ENCODE measurements at places on chromosomes 13 and 19.

DNA sequence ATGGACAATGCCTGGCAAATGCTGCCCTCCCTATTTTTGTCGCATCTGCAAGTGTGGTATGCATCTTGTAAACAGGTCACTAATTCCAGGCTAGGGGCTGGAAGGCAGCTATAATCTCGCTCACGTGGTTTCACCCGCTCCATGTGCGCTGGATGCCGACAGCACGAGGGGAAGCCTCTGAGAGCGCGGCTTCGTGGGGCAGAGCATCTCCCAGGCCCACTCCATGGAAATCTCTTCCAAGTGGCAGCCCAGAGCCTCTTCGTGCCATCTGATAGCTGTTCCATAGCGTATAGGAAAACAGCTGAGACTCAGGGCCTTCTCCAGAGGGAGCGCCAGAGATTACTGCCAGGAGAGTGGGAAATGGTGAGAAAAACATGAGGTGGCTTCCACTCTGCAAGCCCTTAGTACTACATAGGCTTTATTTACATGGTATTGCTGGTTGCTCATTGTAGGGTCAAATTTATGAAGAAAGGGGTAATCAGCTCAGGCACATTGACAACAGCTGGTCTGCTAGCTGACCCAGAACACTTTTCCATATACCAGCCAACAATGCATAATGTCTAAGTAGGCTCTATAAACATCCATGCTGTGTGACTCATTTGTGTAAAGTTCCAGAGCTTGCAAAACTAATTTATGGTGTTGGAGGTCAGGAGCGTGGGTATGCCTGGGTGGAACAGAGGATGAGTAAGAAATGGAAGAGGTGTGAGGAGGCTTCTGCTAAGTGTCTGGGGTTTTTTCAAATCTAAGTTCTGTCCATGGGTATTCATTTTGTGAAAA is 165.2 kb downstream of the SHISA2 start:
- DNase-seq: peak; percentile 34

- DNase-seq: peak; percentile 26
Observed at GRCh38 chr19:46081928-46082727, 41.3 kb upstream of the IGFL4 start.

GRCh38 chr13:110138700-110139036 is 168.3 kb downstream of the COL4A1 start:
- no peak for DNase-seq

GRCh38 chr13:45297456-45298205 is 43.4 kb downstream of the TPT1 start:
- DNase-seq: peak; percentile 34

- DNase-seq: no peak
Observed at GRCh38 chr13:113882716-113883115, 18.8 kb upstream of the GAS6 start.

- DNase-seq: no peak
Observed at GRCh38 chr13:102873653-102874052, 27.8 kb downstream of the ERCC5 start.

DNA sequence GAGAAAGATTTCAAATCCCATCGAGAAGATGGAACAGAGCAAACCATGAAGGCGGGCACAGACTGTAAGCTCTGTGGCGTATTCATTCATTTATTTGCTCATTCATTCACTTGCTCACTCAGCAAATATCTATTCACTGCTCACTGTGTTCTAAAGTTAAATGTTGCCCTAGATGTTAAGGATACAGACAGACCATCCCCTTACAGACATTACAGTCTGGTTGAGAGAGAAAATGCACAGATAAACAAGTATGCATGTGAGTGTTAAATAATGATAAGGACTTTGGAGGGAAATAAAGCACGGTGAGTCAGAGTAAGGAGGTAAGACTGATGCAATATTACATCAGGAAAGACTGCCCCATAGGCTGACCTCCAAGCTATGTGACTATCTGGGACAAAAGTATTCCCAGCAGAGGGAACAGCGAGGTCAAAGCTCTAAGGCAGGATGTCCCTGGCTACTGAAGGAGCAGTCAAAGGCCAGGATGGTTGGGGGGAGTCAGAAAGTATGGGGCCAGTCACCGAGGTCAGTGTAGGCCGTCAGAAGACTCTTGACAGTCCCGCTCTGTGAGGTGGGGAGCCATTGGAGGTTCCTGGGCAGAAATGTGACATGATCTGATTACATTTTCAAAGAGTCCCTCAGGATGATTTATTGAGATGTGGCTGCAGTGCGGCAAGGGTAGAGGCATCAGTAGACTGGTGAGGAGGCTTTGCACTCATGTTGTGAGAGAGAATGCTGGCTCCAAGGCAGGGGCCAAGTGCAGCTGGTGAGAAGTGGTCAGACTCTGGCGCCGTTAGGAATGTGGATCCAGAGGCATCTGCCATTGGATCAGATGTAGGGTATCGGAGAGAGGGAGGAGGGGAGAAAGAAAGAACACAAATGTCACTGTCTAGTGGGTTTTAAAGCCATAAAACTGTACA is 37.9 kb downstream of the MBNL2 start:
- no peak for DNase-seq

DNA sequence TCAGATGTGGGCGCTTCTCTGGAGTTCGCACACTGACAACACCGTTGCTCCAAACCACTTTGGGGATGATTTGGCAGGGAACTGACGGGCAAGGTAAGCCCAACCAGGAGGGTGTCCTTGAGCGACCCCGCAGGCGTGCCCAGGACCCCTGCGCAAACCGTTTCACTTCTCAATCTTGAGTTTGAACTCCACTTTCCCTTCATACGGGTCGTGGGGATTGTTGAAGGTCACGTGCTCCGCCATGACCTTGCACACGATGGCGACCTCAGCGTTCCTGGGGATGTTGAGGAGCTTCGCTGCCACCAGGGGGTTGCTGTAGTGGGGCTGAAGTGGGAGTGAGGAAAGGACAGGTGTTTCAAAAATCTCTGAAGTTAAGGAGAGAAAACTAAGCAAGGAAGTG is 8.8 kb downstream of the ATP4B start:
- DNase-seq: no peak

- DNase-seq: no peak
Observed at GRCh38 chr13:31528176-31528575, 211.2 kb upstream of the RXFP2 start.

- DNase-seq: no peak
Observed at GRCh38 chr19:49858088-49858985, 7.4 kb downstream of the PTOV1 start.

DNA sequence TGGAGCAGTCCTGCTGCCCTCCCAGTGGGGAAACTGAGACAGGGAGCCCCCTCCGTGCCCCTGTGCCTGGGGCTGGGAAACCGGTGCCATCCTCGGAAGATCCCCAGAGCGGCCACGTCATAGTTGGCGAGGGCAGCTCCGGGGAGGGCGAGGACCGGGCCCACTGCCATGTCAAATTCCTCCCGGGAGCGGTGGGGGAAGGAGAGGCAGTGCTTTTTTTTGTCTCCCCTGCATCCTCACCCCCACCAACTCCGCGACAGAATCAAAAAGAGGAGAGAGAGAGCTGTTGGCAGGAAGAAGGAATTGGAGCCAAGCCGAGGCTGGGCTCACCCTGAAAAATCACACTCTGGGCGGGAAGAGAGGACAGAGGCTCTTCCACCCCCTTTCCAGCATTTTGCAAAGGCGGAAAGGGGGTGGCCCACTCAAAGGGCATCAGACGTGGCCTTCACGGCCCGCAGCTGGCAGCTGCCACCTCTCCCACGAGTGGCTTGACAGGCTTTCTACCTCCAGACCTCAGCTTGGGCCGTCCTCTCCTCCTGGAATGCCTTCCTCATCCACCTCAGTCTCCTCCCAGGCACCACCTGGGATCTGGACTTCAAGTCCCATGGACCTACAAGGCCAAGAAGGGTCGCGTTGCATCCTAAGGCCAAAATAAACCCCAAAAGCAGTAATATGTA is 19.6 kb upstream of the NFIC start:
- DNase-seq: no peak

DNA sequence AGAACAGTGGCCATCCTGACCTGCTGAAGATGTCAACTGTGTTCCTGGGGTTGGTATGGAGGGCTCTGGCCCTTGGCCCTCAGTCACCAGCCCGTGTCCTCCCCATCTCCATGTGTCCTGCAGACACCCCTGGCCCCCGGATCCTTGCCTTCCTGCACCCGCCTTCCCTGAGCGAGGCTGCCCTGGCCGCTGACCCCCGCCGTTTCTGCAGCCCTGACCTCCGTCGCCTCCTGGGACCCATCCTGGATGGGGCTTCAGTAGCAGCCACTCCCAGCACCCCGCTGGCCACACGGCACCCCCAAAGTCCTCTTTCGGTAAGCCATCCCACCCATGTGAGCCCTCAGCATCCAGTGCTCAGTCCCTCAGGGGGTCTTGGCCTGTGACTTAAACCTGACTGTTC is 24.8 kb downstream of the HIF3A start:
- no peak for DNase-seq

DNA sequence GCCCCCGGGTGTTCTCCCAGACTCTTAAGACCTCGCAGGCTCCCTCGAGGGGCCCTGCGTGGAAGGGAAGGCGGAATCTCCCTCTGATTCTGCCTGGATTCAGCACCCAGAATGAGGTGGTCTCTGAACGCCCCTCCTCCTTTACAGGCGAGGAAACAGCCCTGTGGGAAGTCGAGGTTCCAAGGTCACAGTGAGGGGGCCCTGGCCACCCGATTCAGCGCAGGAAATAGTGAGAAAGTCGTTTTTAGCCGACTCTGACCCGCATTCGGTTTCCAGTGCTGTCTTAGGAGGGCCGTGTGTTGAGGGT is 1.1 kb downstream of the BSG start:
- no peak for DNase-seq

- DNase-seq: no peak
Observed at GRCh38 chr13:48199404-48199946, 33.5 kb upstream of the ITM2B start.

- DNase-seq: no peak
Observed at GRCh38 chr13:74017301-74018061, 116.7 kb downstream of the KLF12 start.

- no peak for DNase-seq
Observed at GRCh38 chr13:80524447-80525215, 183.7 kb upstream of the SPRY2 start.

DNA sequence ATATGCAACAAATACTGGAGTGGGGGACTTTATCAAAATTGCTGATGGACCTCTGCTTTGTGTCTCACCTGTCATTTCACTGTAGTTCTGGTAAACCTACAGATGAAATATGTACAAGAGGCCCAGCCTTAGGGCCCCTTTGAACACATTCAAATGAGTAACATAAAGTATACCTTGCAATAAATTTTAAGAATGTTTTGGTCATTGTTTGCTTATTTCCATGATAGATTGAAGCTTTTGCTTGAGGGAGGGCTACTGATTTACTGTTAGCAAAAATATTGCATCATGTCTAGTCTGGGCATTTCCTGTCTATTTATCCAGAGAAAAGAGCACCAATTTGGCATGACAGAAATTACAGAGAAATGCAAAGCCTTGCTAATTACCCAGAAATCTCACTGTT is 705.5 kb upstream of the PCDH9 start:
- DNase-seq: no peak

GRCh38 chr13:40534456-40534855 is 132.0 kb downstream of the FOXO1 start:
- no peak for DNase-seq

DNA sequence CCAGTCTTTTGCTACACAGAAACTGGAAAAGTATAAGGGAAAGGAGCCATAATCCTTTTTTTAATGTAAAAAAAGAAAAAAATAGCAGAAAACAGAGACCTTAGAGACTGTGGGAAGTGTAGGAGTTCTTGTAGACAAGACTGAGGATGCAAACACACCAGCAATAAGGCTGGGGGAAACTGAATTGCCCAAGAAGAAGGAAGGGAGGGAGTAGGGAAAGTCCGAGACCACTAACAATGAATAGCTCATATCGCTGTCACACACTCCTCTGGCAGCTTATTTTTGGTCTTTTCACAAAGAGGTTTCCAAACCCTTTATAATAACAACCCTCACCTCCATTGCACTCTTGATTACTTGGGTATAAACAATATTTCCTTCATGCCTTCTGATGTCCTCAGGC is 952.0 kb downstream of the SLITRK5 start:
- peak; percentile 1 for DNase-seq

DNA sequence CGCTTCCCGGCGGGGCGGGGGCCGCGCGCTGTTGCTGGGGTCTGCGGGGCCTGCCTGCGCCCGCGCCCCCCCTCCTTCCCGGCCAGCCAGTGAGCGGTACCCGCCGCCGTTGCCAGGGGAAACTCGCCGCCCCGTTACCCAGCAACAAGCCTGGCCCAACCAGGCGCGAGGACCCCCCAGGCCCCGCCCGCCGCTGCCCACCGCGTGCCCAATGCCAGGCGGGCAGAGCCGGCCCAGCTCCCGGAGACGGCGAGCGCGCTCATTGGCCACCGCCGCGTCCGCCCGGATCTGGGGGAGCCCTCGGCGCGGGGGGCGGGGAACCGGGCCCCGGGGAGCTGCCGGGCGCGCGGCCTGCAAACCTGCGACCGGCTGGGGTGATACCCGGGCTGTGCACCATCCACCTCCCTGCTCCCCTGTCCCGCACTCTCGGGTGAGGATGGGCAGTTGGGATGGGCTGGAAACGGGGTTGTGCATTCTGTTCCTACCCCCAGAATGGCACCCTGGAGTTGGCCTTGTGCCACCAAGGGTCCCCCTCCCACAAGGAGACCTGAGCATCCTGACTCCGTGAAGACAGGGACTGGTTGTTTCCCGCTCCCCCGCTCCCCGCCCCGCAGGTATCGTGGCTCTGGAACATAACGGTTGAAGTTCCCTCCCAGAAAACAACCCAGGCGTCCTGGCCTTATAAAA is 8.8 kb upstream of the BBC3 start:
- DNase-seq: peak; percentile 61

DNA sequence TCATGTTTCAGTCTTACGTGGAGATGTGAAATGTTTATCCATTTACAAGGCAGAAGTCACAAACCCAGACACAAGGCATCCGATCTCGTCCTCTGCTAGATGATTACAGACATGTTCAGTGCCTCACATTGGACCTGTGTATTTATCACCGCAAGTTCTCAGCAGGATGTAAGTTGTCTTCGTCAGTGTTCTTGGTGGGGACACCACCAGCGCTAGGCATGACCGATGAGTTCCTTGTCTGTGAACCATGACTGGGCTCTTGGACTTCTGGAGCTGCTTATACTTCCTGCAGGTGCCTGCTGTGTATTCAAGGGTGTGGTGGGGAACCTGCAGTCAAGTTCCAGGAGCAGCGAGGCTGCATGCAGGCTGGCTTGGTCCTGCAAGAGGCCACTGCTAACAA is 105.4 kb downstream of the URI1 start:
- DNase-seq: no peak

DNA sequence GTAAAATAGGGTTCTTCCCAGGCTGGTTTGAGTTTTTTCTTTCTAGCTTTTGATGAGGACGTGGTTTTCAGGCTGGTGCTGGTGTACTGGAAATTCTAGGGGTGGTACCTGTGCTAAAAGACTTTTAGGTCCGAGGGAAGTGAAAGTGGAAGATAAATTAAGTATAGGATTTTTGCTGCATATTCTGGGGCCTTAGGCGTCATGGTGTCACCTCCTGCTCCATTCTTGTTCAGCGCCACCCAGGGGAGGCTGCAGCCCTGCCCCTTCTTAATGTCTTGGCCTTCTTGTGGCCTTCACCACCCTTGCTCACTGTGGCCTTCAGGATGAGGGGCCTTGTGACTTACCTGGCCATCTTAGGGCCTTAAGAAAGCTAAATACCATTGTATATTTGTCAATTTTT is 12.4 kb downstream of the ZNF552 start:
- no peak for DNase-seq

GRCh38 chr19:485583-486236 is 10.6 kb upstream of the MADCAM1 start:
- DNase-seq: no peak
